ENCODE measurements at places on chromosomes 11 and 22.

DNA sequence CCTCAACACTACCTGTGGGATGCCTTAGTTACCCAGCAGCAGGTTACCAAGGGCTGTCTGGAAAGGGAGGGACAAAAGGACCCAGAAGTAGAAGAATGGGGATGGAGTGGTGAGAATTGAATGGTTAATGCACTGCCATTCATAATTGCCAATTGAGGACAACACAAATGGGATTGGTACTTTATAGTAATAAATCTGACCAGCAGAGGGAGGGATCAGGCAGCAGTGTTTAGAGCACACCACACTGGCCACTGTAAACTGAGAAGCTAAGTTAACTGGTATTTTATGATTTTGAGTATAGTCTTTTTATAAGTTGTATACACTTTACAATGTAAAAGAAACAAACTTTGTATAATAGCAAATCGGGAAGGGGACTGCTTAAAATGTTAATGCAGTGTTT, 10.7 kb downstream of the TBRG1 start:
- H3K36me3 ChIP-seq = peaks cover 37% of the 10 kb centered on the region
- H3K27me3 ChIP-seq = no peaks in the 10 kb centered on the region
- H3K27ac ChIP-seq = no peak overlapping the region
- H3K4me3 ChIP-seq = no peak overlapping the region
- no peak for DNase-seq

DNA sequence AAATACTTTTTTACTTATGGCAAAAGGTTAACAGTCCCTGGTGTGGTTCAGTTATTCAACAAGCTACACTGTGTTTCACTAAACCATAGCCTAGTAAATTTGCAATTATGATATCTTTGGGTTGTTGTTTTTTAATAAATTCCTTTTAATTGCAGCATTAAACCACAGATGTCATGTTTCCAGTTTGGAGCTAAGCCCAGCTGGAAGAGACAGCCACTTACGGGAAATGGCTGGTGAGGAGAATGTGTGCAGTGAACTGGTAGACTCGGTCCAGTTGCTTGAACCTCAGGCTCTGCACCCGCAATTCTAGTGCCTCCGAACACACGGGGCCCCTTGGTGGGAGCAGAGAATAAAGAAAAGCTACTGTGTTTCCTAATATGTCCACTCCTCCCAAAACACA, 70.8 kb downstream of the WNT11 start:
- H3K4me1 ChIP-seq = peaks cover 9% of the 10 kb centered on the region
- H3K4me3 ChIP-seq = no peak overlapping the region
- DNase-seq = no peak
- no peaks in the 10 kb centered on the region for H3K27me3 ChIP-seq

- no peaks in the 10 kb centered on the region for H3K27me3 ChIP-seq
- peak; percentile 61 for DNase-seq
- H3K27ac ChIP-seq = no peak within 1 kb of the TSS
- H3K4me3 ChIP-seq = peak within 1 kb of the TSS; percentile 85
- peaks cover 5% of the 10 kb centered on the region for H3K4me1 ChIP-seq
- H3K36me3 ChIP-seq = no peaks in the 10 kb centered on the region
Observed at GRCh38 chr22:23070418-23071229, at the start of gene GNAZ. Gene GNAZ (plus strand): TSS chr22:23070519. CDS start chr22:23095696, 25,177 bp downstream.

- H3K4me3 ChIP-seq = no peak overlapping the region
- DNase-seq = peak; percentile 81
- H3K36me3 ChIP-seq = no peaks in the 10 kb centered on the region
- no peak overlapping the region for H3K27ac ChIP-seq
Observed at GRCh38 chr11:57499413-57499982, 16.0 kb downstream of the SLC43A1 start.

- DNase-seq = no peak
- no peak overlapping the region for H3K4me3 ChIP-seq
- peaks cover 4% of the 10 kb centered on the region for H3K4me1 ChIP-seq
- no peaks in the 10 kb centered on the region for H3K36me3 ChIP-seq
- peaks cover under 1% of the 10 kb centered on the region for H3K27me3 ChIP-seq
- H3K27ac ChIP-seq = no peak overlapping the region
Observed at GRCh38 chr22:39292561-39293074, 26.8 kb downstream of the RPL3 start.

- DNase-seq = no peak
- H3K36me3 ChIP-seq = no peaks in the 10 kb centered on the region
- no peaks in the 10 kb centered on the region for H3K4me1 ChIP-seq
- H3K4me3 ChIP-seq = no peak overlapping the region
- no peak overlapping the region for H3K27ac ChIP-seq
Observed at GRCh38 chr22:49009359-49010063, 818.2 kb downstream of the BRD1 start.

- H3K4me1 ChIP-seq = no peaks in the 10 kb centered on the region
- DNase-seq = peak; percentile 44
- no peaks in the 10 kb centered on the region for H3K36me3 ChIP-seq
Observed at GRCh38 chr11:1229471-1230120, 6.7 kb downstream of the MUC5B start.

- no peaks in the 10 kb centered on the region for H3K27me3 ChIP-seq
- no peaks in the 10 kb centered on the region for H3K4me1 ChIP-seq
- H3K4me3 ChIP-seq = no peak overlapping the region
- no peaks in the 10 kb centered on the region for H3K36me3 ChIP-seq
- H3K27ac ChIP-seq = no peak overlapping the region
Observed at GRCh38 chr11:554428-555226, 5.9 kb downstream of the LMNTD2 start.

GRCh38 chr22:49052023-49052538, 775.6 kb downstream of the BRD1 start:
- peaks cover 14% of the 10 kb centered on the region for H3K27me3 ChIP-seq
- no peaks in the 10 kb centered on the region for H3K36me3 ChIP-seq
- H3K4me1 ChIP-seq = no peaks in the 10 kb centered on the region
- DNase-seq = peak; percentile 70
- H3K27ac ChIP-seq = peak overlapping the region; percentile 87
- H3K4me3 ChIP-seq = peak overlapping the region; percentile 36

DNA sequence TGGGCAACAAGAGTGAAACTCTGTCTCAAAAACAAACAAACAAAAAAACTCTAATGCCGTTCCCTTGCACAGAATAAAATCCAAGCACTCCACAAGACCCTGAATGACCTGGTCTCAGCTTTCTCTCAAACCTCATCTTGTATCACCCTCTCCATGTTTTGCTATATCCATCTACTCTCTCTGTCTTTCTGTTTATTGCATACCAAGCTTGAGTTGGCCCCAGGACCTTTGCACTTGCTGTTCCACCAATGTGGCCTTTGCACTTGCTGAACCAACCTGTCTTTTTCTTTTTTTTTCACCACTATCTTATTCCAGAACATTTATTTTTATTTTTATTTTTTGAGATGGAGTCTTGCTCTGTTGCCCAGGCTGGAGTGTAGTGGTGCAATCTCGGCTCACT, 2.0 kb upstream of the L3MBTL2 start:
- no peak overlapping the region for H3K4me3 ChIP-seq
- H3K27ac ChIP-seq = no peak overlapping the region
- H3K4me1 ChIP-seq = peaks cover 15% of the 10 kb centered on the region
- no peaks in the 10 kb centered on the region for H3K36me3 ChIP-seq
- DNase-seq = no peak

- no peak for DNase-seq
- no peaks in the 10 kb centered on the region for H3K36me3 ChIP-seq
- H3K27me3 ChIP-seq = peaks cover 6% of the 10 kb centered on the region
- H3K4me3 ChIP-seq = no peak overlapping the region
Observed at GRCh38 chr22:20968281-20968977, 1.4 kb downstream of the AIFM3 start.

GRCh38 chr11:17917556-17917955, 95.3 kb downstream of the SERGEF start:
- H3K27me3 ChIP-seq = no peaks in the 10 kb centered on the region
- H3K4me3 ChIP-seq = no peak overlapping the region
- DNase-seq = no peak
- no peak overlapping the region for H3K27ac ChIP-seq
- peaks cover 10% of the 10 kb centered on the region for H3K4me1 ChIP-seq

DNA sequence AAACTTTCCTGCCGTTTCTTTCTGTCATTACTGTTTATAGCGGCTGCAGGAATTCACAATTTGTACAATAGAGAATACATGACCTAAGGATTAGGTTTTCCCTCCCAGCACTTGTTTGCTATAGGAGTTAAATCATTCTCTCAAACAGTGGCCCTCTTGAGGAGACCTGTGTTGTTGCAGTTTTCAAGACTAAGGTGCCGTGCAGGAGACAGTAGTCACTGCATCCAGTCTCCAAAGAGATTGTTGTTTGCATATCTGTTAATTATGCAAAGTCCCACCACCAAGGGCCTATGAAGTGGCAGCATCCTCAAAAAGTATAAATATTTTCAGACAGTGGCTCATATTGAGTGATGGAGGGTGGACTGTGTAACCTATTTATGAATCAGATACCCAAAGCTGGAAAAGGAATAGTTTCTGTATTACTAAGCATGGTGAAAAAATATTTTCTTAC, 2.3 kb downstream of the PRSS23 start:
- DNase-seq = peak; percentile 63
- peak overlapping the region; percentile 82 for H3K27ac ChIP-seq
- peak overlapping the region; percentile 89 for H3K4me3 ChIP-seq
- peaks cover 64% of the 10 kb centered on the region for H3K4me1 ChIP-seq
- no peaks in the 10 kb centered on the region for H3K36me3 ChIP-seq

GRCh38 chr11:116145187-116145865, 627.5 kb downstream of the BUD13 start:
- DNase-seq = no peak
- no peak overlapping the region for H3K4me3 ChIP-seq
- H3K4me1 ChIP-seq = no peaks in the 10 kb centered on the region
- no peaks in the 10 kb centered on the region for H3K36me3 ChIP-seq
